K562 (cell line): ENCODE measurements at places on chromosomes 5 and 9. TPM values are rescaled to one million over a fixed set of nuclear protein-coding genes. Genes with fewer than 3 reads are reported as not detected.

DNA sequence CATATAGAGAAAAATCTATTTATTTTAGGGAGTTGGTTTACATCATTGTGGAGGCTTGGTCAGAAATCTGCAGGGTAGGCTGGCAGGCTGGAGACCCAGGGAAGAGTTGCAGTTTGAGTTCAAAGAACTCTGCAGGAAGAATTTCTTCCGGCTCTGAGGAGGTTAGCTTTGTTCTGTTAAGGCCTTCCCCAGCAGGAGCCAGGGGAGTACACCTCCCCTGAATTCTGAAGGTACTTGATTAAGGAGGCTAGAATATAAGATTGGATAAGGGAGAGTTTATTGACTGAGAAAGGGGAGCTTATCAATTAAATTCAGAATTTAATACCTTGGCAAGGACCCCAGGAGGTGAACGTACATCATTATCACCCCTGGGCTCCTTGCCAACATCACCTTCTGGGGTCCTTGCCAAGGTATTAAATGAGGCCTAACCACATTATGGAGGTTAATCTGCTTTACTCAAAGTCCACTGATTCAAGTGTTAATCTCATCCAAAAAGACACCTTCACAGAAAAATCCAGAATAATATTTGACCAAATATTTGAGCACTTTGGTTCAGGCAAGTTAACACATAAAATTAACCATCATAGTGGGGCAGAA, 351.7 kb downstream of the CWC27 start:
- DNase-seq, result no peak

- no peak for DNase-seq
Observed at GRCh38 chr5:5202321-5202720, 62.2 kb downstream of the ADAMTS16 start.

GRCh38 chr9:22986556-22986955, 539.9 kb downstream of the DMRTA1 start:
- no peak for DNase-seq

DNA sequence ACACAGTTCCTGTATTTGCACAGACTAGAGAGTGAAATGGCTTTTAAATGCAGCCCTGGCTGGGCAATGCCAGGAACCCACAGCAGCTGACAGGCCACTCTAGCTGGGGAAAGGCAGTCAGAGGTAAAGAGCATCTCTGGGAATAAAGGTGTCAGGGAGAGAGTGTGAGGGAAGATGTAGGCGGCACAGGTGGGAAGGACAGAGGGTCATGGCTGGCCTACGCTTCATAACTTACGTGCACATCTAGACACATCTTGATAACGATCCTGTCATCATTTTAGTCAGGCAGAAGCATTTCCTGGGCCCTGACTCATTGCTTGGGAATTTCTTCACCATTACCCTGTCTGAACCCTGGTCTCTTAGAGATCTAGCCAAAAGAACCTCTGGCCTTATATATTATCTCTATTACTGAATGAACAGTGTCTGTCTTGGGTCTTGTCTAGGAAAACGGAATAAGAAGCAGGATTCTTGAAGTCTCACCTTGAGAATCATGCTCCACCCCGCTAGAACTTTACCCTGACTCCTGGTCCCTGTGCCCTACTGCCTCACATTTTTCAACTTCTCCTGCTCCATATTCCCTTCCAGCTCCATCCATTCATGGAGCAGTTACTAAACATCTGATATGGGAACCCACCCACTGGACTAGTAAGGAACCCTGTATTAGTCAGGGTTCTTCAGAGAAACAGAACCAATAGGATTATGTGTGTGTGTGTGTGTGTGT, 106.4 kb upstream of the ELL2 start:
- DNase-seq, result no peak

Gene CERCAM
- 22.2 and 24.0 TPM in 2 replicates for total RNA-seq

DNA sequence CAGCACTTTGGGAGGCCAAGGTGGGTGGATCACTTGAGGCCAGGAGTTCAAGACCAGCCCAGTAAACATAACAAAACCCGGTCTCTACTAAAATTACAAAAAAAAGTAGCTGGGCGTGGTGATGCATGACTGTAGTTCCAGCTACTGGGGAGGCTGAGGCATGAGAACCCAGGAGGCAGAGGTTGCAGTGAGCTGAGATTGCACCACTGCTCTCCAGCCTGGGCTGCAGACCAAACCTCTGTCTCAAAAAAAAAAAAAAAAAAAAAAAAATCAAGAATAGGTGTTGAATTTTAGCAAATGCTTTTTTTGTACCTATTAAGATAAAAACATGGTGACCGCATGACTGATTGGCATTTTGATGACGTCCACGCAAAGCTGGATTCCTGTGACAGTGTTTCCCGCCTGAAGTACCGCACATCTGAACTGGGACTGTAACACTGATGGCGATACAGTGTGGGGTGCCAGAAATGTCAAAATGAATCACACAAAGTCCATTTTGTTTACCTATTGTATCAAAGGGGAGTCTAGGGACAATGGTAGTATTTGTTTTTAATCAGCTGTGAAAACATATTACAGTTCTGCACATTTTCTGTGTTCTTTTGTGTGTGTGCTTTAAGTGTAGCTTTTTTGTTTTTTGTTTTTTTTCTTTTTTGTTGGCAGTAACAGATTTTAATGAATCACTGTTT, 23.2 kb upstream of the TBC1D9B start:
- DNase-seq, result no peak

- DNase-seq, result no peak
Observed at GRCh38 chr9:129861447-129861827, 26.2 kb downstream of the USP20 start.

DNA sequence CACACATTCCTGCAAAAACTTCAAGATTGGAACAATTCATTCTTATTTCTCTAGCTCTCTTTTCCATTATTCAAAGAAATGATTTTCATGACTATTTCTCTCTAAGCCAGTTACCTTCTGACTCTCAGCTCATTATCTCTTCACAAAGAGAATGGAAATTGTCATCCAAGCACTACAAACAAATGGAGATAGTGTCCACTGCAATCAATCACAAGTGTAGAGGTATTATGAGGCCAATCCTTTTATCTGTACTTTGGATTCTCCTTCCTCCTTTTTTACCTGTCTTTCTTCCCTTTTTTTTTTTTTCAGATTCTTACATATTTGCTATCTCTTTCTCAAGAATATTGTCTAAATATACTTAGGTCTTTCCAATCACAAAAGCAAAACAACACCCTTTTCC, 497.7 kb upstream of the MEF2C start:
- DNase-seq, result no peak

- no peak for DNase-seq
Observed at GRCh38 chr9:94533155-94533554, 21.7 kb upstream of the PCAT7 start.

DNA sequence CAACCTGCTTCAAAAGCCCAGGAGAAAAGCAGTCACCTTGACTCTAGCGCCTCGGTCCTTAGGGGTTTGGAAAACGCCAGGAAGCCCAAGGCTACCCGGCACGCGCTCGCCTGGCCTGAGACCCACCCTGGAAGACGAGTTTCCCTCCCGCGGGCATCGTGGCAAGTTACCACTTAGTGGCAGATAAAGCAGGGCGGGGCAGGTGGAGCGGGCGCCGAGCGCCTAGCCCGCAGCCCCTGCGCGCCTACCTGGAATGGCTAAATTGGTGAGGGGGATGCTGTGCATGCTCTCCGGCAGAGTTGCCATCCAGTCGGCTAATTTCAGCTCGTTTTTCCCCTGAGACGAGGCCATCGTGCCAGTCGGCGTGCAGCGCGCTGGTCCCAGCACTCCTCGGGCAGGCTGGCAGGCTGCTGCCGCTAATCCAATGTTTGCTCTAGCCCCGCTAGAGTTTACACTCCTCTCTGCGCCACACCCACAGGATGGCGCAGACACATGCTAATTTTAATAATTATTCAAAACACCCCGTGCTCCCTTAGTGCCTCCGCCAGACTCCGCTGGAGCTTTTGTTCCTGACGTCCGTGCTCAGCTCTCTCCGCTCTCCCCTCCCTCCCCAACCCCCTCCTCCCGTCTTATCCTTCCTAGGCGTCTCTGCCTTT, at the start of gene PLCXD3:
Gene PLCXD3, minus strand, starts transcription at position 426 of the 656 bp plus-strand sequence. Its CDS starts 75 bp downstream, at position 351.
- DNase-seq, result no peak

- DNase-seq, result no peak
Observed at GRCh38 chr5:77452351-77452750, 39.8 kb downstream of the WDR41 start.

Gene CCDC192
- not detected in 2 replicates for total RNA-seq

- DNase-seq, result peak; percentile 97
Observed at GRCh38 chr5:173866858-173867679, 21.1 kb upstream of the CPEB4 start.
